ENCODE measurements at places on chromosomes 6 and 20.

DNA sequence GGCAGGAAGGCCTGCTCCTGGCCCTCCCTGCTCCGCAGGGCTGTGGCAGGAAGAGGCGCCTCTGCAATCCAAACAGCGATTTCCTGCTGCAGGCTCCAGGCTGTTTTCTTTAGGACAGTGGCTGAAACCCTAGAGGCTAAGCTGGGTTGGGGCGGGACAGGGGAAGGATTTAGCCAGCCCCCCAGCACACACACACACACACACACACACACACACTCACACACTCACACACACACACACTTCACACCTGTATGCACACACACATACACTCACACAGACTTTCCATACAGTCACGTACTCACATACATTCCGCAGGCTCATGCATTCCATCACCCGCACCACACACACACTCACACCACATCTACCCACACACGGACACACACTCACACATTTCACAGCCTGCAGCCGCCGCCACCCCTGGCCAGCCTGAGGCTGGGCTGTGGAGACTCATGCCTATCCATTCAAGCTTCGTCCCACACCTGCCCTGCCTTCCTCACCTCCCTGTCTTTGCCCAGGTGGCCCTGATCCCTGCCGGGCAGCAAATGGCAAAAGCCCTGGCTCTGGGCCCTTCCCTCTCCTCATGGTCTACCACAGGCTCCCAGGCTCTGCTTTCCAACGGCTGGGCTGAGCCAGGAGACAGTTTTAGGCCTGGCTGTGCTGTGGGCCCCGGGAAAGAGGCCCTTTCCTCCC, 17.9 kb downstream of the MDFI start:
- no peak for DNase-seq

DNA sequence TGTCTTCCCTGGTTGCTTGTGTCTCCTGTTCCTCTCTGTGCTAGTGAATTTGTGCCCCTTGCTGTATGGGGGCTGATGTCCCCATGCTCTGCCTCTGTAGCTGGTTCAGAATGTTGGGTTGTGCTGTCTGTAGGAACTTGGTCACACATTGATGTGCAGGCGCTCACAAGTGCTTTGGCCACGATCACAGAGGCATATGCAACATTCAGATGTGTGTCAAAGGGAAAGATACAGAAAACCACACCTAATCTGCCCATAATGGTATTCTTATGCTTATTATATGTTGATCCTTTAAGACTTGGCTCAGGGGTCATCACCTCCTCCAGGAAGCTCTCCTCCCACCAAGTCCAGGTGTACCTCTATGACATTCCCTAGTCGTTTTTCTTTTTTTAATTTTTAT, 17.1 kb upstream of the DHX35 start:
- no peak for DNase-seq

DNA sequence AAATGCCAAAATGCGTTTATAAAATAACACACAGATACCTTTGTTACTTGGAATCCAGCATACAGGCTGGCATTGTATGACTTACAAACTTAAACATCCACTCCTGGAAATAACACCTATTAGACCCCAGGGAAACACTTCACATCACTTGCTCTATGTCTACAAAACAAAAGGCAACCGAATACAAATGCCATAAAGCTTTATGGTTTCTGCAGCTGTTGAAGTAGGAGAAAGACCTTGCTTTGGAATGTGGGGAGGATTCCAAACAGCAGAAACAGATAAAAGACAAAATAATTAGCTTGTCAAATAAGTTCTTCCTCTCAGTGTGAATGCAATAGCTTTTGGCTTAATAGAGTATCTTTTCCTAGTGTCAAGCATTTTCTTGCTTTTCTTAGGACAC, 9.8 kb upstream of the AMD1 start:
- no peak for DNase-seq

DNA sequence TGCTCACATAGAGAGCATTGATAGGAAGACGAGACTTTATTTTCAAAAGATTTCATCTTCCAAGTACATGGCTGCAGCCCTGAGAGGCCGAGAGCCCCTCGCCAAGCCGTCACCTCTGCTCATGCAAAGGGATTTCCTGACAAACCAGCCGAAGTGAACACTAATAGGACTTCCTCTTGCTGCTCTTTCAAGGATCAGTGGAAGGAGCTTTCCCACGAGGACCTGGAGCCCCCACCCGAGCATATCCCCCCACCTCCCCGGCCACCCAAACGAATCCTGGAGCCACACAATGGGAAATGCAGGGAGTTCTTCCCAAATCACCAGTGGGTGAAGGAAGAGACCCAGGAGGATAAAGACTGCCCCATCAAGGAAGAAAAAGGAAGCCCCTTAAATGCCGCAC, 69.3 kb downstream of the PTPN1 start:
- no peak for DNase-seq

DNA sequence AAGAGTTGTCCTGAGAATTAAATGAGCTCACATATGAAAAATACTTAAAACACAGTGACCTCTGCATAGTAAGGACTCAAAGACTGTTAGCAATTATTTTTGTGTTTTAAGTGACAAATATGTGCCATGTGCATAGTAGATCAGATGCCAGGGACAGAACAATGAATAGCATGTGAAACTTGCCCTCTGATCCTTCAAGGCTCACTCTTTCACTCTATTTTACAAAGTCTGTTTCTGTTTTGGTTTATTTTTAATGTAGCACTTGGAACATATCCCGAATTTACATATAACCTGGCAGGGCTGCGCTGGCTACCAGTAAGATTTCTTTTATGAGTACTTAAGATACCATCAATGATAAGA, 135.5 kb upstream of the TNFAIP3 start:
- no peak for DNase-seq

DNA sequence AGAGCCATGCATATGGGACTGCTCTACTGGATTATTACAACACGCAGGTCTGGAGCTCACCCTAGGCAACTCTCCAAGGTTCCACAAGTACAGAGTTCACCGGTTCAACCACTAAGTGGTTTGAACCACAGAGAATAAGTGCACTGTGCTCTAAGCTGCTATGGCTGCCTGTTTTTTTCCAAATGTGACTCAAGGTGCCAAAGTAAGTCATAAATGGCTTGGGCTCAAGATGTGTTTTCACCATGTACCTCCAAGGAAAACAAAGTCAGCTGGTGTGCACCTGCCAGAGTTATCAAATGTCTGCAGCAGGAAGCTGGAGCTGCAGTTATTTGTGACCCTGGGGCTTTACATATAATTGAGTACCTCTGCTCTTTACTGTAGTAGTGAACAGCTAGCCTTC, 76.7 kb downstream of the PREP start:
- DNase-seq = no peak

- no peak for DNase-seq
Observed at GRCh38 chr6:44052419-44053023, 74.7 kb downstream of the MRPL14 start.

- peak; percentile 50 for DNase-seq
Observed at GRCh38 chr6:63598049-63599036, 26.1 kb downstream of the LOC128125822 start.

DNA sequence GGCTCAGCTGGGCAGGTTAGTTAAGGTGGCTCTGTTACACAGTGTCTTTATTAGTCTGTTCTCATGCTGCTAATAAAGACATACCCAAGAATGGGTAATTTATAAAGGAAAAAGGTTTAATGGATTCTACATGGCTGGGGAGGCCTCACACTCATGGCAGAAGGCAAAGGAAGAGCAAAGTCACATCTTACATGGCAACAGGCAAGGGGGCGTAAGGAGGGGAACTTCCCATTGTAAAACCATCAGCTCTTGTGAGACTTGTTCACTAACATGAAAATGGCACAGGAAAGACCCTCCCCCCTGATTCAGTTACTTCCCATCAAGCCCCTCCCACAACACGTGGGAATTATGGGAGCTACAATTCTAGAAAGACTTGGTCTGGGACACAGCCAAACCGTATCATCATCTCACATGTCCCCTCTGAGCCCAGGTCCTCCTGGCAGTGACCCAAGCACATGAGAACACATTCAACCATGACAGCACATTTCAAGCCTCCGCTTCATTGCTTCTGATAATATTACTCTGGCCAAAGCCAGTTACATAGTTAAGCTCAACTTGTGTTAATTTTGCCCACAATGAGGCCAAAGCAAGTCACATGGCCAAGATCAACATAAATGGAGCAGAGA, 383.9 kb downstream of the PLCB1 start:
- no peak for DNase-seq

DNA sequence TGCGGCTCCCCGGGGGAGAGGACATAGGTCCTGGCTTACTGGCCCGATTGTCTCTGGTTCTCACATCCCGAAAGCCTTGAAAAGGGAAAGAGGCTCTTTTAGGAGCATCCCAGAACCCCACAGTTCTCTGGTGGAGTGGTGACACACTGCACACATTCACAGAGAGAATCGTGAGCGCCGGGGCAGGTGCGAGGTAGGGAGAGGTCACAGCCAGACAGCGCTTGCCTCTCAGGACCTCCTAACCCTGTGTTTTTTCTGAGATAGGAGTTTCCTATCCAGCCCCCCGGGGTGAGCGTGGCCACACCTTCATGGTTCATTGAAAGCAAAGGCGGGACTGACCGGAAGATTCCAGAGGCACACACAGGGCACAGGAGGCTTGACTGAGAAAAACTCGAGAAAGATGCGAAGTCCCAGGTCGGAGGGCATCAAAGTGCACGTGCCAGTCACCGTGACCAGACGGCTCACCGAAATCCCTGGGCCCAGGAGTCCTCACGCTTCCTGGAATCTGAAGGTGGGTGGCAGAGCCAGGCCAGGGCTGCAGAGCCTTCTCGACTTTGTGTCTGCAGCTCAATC, 46.5 kb upstream of the FRMD1 start:
- no peak for DNase-seq

DNA sequence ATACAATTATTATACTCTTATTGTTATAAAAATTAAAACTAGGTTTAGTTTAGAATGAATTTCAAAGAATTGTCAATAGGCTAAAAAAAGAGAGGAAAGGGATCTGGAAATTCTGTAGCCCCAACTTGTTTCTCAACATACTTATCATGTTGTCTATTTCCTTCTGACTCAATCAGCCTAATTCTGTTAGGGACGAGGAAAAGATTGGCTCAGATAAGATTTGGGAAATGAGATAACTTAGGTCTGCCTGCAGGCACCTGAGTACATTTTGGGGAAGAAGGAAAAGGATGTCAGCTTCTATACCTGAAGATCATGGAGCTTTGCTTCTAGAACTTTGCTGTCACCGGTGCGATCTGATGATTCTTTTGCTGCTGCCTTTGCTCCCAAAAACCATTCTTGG, 238.8 kb downstream of the SYNE1 start:
- DNase-seq = no peak

GRCh38 chr20:36148439-36148838, 6.1 kb upstream of the EPB41L1 start:
- DNase-seq = no peak

GRCh38 chr6:3312604-3313231, 54.0 kb downstream of the PSMG4 start:
- no peak for DNase-seq

- DNase-seq = no peak
Observed at GRCh38 chr6:14423330-14423729, 305.8 kb downstream of the CD83 start.

DNA sequence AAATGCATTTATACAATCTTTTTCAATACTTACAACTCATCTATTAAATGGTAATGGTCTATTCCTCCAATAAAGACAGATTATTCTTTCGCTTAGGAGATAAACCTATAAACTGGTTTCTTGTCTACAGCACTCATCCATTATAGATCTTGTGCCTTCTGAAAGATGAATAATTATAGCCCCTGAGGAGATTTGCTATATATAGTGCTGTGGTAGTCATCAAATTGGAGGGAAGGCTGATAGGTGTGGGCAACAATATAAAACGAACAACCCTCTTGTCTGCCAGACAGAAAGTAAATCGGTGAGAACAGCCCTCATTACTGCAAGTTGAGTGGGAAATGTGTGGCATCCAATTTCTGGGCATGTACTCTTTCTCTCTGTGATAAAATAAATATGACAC, 292.5 kb upstream of the CNR1 start:
- DNase-seq = no peak

DNA sequence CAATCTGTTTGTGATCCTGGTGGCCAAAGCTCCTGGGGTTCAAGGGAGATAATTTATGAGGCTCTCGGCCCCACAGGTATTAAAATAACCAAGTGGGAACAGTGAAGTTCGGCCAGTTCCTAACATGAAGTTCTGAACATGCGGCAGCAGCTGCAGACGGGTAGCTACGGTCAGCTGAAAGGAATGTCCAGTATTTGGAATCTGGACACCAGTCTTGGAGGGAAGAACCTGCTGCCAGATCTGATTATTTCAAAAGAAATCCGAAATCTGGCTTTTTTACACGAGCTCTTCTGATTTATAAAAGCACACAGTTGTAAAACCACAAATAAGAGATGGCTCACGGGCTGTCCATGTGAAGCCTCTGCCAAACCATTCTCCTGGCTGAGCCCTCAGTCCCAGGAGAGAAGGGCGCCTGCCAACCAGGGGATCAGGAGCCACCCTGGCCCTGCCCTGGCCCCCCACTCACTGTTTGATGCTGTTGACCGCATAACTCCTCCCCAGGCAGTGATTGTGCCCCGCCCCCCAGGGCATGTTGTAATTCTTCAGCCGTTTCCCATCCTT, 28.2 kb upstream of the KCNB1 start:
- DNase-seq = no peak

DNA sequence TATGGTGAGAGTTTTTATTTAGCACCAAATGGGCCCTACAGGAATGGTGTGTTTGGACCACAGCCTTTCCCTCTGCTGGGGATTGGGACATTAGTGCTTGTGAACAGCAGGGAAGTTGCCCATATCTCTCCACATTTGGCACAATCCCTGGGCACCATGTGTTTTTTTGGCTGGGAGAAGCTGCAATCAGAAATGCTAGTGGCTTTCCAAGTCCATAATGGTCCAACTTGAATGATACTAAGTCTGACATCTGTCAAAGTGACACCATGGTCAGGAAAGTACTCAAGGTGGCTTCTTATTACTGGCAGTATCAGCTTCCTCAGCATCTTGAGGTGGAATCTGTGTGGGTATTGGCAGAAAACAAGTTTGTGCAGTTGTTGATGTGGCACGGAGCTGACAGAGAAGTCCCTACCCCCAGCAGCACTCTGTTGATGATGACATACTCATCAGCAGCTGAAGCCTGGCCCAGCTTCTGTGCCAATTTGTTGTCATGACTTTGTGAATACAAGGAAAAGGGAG, 53.0 kb downstream of the SASH1 start:
- DNase-seq = no peak

- DNase-seq = no peak
Observed at GRCh38 chr6:43807228-43808061, 37.4 kb downstream of the VEGFA start.

DNA sequence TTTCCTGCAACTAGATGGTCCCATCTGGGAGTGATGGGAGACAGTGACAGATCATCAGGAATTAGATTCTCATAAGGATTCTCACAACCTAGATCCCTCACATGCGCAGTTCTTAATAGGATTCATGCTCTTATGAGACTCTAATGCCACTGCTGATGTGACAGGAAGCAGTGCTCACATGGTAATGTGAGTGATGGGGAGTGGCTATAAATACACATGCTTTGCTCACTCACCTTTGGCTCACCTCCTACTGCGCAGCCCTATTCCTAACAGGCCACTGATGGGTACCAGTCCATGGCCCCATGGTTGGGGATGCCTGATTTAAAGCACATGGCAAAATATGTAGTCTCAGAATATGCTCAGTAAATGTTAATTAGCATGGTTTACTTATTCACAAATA, 80.6 kb upstream of the MBOAT1 start:
- DNase-seq = no peak

GRCh38 chr6:149234051-149234962, 83.2 kb upstream of the TAB2 start:
- no peak for DNase-seq

All from stimulated activated CD4-positive, alpha-beta T cell treated with anti-CD3 and anti-CD28 coated beads, Interleukin-1b, Interleukin-23, amount 100 ng/mL, for 24 hours (primary cell).